Activated T-cell treated with anti-CD3 and anti-CD28 coated beads for 24 hours (primary cell): ENCODE measurements at places on chromosomes 2 and 18.

DNA sequence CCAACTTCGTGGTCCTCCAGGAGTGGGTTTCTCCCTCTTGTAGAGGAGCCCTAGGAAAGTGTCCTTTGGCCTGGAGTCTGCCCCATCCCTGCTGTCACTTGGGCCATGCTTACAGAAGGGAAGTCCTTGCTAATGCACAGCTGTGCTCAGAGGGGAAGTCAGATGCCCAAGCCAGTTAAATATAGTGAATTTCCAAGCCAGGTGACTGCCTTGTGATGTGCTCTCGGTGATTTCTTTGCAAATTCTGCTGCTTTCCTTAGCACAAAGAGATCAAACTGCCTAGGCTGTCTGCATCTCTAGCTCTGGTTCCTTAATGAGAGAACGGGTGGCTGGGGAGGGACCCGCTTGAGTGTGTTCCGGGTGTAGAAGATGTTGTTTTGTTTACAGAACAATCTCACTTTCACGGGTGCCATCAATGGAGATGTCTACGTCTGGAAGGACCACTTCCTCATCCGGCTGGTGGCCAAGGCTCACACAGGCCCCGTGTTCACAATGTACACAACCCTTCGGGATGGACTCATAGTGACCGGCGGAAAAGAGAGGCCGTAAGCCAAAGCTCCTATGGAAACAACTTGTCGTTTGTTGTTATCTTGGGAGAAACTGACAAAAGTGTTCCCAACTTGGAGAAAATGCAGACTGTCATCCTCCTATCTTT, 91.4 kb downstream of the RTN4 start:
- DNase-seq, result no peak

DNA sequence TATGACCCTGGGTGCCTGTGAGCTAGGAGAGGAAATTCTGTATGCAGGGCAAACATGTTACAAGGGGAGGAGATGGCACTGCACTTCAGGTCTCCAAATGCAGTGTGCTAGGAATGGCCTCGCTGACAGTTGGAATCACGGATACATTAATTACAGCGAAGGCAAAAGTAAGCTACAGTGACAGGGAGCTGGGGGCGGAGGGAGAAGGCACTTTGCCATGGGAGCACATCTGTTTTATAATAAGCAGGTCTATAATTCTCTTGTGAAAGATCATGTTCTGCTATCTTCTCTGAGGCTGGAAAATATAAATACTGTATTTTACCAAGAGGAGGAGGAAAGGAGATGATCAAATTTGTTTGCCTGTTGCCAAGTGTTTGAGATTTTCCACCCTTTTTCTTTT, 56.3 kb upstream of the FZD5 start:
- no peak for DNase-seq

DNA sequence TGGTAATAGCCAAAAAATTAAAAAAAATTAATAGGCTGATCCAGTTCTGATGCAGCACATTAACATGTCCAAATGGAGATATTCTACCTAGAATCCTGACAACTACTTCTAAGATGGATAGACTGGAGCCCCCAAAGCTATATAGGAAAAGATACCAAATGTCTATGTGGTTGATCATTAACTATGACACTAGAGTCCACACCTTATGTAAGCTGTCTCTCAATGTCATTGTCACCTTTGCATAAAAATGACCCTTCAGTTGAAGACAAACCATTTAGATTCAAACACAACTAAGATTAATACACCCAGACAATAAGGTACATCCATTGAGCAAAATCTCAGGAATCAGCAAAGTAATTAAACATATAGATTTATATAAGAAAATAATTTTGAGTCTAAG, 14.6 kb downstream of the ZNF396 start:
- no peak for DNase-seq

DNA sequence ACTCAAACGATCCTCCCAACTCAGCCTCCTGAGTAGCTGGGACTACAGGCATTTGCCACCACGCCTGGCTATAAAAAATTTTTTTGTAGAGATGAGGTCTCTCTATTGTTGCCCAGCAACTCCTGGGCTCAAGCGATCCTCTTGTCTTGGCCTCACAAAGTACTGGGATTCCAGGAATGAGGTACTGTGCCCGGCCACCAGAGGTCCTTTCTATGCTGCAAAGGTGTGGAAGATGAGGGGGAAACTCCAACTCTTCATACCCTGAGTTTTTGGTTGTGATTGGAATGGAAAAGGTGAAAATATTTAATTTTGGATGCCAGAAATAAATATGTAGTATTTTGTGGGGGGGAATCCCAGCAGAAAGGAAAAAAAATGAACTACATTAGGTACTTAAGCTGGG, 36.0 kb downstream of the MRPL33 start:
- DNase-seq, result no peak

DNA sequence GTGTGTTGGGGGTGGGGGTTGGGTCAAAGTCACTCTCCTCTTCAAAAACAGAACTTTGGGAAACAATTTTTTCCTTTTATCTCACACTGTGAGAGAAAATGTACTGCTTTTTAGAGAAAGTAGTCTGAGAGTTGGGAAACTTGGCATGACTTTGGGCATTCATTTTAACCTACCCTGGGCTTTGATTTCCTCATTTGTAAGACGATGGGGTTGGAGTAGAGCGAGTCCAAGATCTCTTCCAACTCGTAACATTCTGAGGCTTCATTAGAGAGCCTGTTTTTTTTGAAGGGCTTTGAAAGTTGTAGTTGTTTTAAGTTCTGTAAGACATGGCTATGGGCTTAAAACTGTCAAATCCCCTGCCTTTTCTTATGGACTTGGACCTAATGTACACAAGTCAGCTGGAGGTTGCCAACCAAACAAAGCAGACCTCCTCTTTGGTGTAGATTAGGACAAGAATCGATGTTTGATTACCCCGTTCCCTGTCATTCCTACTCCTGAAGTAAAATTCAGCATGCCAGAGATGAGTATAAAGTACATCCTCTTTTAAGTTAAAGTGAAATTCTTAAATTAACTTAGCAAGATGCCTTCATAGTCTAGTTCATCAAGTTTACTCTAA, 8.4 kb downstream of the PHLPP1 start:
- no peak for DNase-seq

- peak; percentile 28 for DNase-seq
Observed at GRCh38 chr2:44392338-44392943, 30.7 kb downstream of the CAMKMT start.

GRCh38 chr2:114040826-114041225, 150.9 kb downstream of the ACTR3 start:
- no peak for DNase-seq

DNA sequence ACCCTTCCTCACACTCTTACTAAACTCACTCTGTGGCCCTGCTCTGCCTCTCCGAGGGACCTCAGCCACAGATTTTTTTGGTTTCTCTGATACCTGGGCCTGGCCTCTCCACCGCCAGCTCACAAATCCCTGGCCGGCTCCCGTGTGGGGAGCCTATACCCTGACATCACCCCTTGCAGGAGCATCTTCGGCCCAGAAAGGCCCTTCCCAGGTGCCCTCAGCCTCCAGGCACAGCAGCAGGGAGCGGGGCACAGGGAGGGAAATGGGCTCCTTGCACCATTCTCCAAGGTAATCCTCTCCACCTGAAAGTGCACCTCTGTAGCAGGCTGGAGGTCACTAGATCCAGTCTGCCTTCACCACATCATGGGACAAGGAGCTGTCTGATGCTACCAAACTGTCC, 43.2 kb downstream of the CRACDL start:
- DNase-seq, result no peak

DNA sequence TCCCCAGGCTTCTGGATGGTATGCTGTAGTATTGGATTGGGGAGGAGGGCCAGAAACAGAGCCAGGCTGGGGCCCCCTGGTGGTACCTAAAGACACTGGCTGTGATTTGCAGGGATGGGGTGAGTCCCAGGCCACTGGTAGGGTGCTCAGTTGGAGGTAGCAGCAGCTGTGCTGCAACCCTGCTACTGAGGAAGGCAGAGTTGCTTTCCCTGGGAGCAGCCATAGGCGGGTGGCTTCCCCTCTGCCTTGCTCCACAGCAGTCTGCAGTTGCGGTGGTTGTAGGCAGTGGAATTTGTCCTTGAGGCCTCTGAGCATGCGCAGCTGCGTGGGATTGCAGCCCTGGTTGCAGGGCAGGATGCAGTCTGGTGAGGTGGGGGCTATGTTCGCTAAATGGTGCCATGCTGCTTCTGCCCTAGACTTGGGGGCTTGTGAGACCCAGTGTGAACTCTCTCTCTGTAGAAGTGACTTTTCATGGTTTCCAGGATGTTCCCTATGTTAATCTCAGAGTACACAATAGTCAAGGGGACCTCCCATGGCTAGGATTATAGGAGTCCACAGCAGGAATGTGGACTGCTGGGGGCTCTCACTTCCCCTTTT, 443.5 kb downstream of the XIRP2 start:
- DNase-seq, result no peak

GRCh38 chr2:132671151-132671835, 1.3 kb upstream of the LYPD1 start:
- no peak for DNase-seq

GRCh38 chr2:69305712-69306392, 81.2 kb downstream of the GFPT1 start:
- no peak for DNase-seq

- DNase-seq, result no peak
Observed at GRCh38 chr18:59909289-59910036, 9.7 kb downstream of the PMAIP1 start.

DNA sequence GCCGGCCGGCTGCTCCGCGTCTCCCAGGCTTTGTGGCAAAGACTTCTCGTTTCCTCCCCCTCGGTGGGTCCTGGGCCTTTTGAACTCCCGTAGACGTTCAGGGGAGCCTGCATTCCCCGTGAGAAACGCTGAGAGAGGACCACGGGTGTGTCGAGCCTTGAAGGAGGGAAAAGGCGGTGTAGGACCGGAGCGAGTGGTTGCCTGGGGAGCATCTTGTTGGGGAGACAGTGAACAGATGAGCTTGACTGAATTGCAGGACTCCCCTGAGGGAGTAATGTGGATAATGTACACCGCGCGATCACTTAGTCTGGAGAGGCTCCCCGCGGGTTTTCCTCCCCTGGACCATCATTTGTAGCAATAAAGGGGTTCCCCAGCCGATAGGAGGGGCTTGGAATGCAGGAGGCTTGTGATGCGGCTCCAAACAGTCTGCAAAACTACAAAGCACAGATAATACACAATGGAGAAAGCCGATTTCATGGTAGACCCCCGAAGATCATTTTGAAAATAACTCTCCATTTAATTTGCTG, 769 bp downstream of the ALMS1 start:
- DNase-seq, result no peak

- no peak for DNase-seq
Observed at GRCh38 chr2:76008001-76008702, 297.4 kb upstream of the GCFC2 start.
